ENCODE measurements at places on chromosomes 6 and 20. TPM values are rescaled to one million over a fixed set of nuclear protein-coding genes. Genes with fewer than 3 reads are reported as not detected.

- no peaks in the 10 kb centered on the region for H3K27me3 ChIP-seq
- no peak overlapping the region for H3K4me3 ChIP-seq
- no peak overlapping the region for H3K27ac ChIP-seq
- DNase-seq = no peak
- no peaks in the 10 kb centered on the region for H3K4me1 ChIP-seq
Measured at GRCh38 chr20:32165836-32166545, 41.6 kb downstream of the PLAGL2 start.

DNA sequence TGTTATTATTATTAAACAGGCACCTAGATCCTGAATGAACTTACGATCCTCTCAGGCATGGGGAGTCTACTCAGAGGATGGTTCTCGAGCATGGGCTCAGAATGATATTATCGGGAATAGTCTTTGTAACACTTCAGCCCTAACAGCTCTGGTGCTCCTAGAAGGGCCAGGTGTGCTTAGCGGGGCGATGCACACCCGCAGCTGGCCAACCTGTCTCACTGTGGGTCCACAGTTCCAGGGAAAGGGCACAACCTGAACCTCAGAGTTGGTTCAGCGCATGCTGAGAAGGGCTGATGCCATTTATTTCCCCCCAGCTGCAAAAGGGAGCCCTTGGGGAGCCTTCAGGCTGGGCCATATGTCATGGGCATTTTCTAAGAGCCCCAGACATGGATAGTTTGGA, 26.2 kb downstream of the RRAGD start:
- no peak overlapping the region for H3K27ac ChIP-seq
- H3K27me3 ChIP-seq = no peaks in the 10 kb centered on the region
- H3K36me3 ChIP-seq = no peaks in the 10 kb centered on the region
- DNase-seq = no peak
- H3K4me3 ChIP-seq = no peak overlapping the region

- H3K27ac ChIP-seq = peak overlapping the region; percentile 85
- H3K27me3 ChIP-seq = no peaks in the 10 kb centered on the region
- no peak overlapping the region for H3K4me3 ChIP-seq
- H3K36me3 ChIP-seq = no peaks in the 10 kb centered on the region
- DNase-seq = no peak
- H3K4me1 ChIP-seq = no peaks in the 10 kb centered on the region
Measured at GRCh38 chr6:34386316-34387137, 5.9 kb downstream of the NUDT3 start.

DNA sequence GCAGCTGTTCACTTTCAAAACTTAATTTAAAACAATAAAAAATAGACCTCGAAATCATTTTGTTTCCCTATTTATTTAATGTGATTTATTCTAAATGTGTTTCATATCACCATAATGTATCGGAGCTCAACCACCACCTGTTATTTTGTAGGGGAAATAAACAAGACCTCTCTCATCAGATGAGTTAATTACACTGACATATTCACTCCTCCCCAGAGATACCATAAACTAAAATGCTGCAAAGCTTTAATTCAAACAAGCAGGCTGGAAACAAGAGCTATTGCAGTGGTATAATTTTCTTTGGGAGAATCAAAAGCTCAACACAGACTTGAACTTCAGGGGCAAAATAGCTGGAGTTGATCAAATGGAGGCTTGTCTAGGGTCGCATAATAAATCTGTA, 303.5 kb upstream of the TSHZ2 start:
- no peaks in the 10 kb centered on the region for H3K4me1 ChIP-seq
- H3K4me3 ChIP-seq = no peak overlapping the region
- no peaks in the 10 kb centered on the region for H3K36me3 ChIP-seq
- no peaks in the 10 kb centered on the region for H3K27me3 ChIP-seq

- H3K4me1 ChIP-seq = no peaks in the 10 kb centered on the region
- no peaks in the 10 kb centered on the region for H3K27me3 ChIP-seq
- H3K36me3 ChIP-seq = no peaks in the 10 kb centered on the region
- peak; percentile 65 for DNase-seq
- peak overlapping the region; percentile 52 for H3K4me3 ChIP-seq
- H3K27ac ChIP-seq = no peak overlapping the region
Measured at GRCh38 chr6:148559848-148560433, 186.9 kb upstream of the UST start.

The COL21A1 gene
- total RNA-seq = 16.9 TPM

DNA sequence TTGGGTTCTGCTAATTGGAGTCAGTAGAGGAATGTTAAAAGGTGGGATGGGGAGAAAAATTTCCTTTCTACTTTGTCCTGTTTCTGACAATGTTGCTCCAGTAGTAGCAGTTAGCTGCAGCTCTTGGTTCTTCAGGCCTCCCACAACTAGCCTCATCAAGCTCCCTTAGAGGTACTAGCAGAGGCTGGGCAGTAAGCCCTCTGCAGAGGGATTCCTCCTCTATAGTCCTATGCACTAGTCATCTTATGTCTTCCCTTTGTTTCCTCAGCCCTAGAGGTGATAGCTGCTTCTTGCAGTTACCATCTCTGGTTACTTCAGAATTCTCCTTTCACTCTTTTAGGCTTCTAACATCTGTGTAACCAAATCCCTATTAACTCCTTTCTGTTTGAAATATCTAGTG, 99.8 kb downstream of the FILIP1 start:
- DNase-seq = no peak
- H3K27ac ChIP-seq = no peak overlapping the region
- no peaks in the 10 kb centered on the region for H3K4me1 ChIP-seq
- no peak overlapping the region for H3K4me3 ChIP-seq
- no peaks in the 10 kb centered on the region for H3K27me3 ChIP-seq
- no peaks in the 10 kb centered on the region for H3K36me3 ChIP-seq

GRCh38 chr20:22578221-22579118, 5.9 kb downstream of the FOXA2 start:
- H3K4me3 ChIP-seq = no peak overlapping the region
- H3K36me3 ChIP-seq = no peaks in the 10 kb centered on the region
- no peak for DNase-seq
- peaks cover 4% of the 10 kb centered on the region for H3K4me1 ChIP-seq
- H3K27ac ChIP-seq = no peak overlapping the region
- peaks cover 98% of the 10 kb centered on the region for H3K27me3 ChIP-seq

- no peaks in the 10 kb centered on the region for H3K36me3 ChIP-seq
- no peak for DNase-seq
- peaks cover 20% of the 10 kb centered on the region for H3K4me1 ChIP-seq
Measured at GRCh38 chr6:36840432-36841403, 1.5 kb upstream of the CPNE5 start.

The HDGFL1 gene
- not detected for total RNA-seq

GRCh38 chr6:109393157-109393885, 11.1 kb upstream of the CD164 start:
- H3K27me3 ChIP-seq = no peaks in the 10 kb centered on the region
- no peaks in the 10 kb centered on the region for H3K4me1 ChIP-seq
- no peak for DNase-seq
- no peaks in the 10 kb centered on the region for H3K36me3 ChIP-seq
- H3K27ac ChIP-seq = no peak overlapping the region

The TTK gene
- total RNA-seq = 0.66 TPM

DNA sequence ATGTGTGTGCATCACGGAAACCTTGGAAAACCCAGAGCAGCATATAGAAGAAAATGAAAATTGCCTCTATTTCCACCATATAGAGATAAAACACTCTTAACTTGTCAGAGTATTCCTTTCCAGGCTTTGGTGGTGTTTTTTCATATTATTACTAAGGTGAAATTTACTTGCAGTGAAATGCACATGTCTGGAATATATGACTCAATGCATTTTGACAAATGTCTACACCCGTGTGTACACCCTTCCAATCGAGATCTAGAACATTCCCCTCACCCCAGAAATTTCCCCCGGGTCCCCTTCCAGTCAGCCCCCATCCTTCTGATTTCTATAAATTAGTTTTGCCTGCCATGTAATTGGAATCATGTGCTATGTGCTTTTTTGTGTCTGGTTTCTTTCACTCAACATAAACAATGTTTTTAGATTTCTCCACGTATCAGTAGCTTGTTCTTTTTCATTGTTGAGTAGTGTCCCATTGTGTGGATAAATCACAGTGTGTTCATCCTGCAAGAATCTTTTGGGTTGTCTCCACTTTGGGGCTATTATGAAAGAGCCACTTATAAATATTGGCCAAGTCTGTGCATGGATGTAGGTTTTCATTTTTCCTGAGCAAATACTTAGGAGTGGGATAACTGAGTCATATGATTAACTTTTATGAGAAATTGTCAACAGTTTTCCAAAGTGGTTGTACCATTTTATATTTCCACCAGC, 19.9 kb upstream of the PREX1 start:
- no peaks in the 10 kb centered on the region for H3K36me3 ChIP-seq
- H3K4me1 ChIP-seq = no peaks in the 10 kb centered on the region
- no peak for DNase-seq
- no peak overlapping the region for H3K27ac ChIP-seq
- H3K27me3 ChIP-seq = no peaks in the 10 kb centered on the region
- no peak overlapping the region for H3K4me3 ChIP-seq

DNA sequence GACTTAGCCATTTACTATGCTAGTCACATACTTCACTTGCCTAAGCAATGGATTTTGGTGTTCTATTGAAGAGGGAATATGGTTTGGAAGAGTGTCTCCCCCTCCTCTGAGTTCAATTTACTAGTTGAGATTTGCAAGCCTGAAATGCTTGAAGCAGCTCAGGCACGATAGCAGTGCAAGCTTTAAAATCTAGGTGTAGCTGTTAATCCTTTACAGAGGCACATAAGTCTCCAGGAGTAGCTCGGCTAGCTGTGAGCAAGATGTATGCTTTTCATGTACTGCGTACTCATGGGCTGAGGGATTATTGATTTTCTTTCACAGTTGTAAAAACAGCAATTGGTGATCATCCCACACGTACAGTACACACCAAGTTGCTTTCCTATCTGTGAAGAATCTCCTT, 726 bp downstream of the FLRT3 start:
- no peaks in the 10 kb centered on the region for H3K4me1 ChIP-seq
- peak overlapping the region; percentile 50 for H3K4me3 ChIP-seq
- DNase-seq = no peak
- H3K27ac ChIP-seq = peak overlapping the region; percentile 79

GRCh38 chr20:3752386-3752759, 15.2 kb downstream of the ADISSP start:
- peak overlapping the region; percentile 50 for H3K4me3 ChIP-seq
- no peak for DNase-seq
- H3K36me3 ChIP-seq = peaks cover 54% of the 10 kb centered on the region
- H3K27ac ChIP-seq = peak overlapping the region; percentile 15

DNA sequence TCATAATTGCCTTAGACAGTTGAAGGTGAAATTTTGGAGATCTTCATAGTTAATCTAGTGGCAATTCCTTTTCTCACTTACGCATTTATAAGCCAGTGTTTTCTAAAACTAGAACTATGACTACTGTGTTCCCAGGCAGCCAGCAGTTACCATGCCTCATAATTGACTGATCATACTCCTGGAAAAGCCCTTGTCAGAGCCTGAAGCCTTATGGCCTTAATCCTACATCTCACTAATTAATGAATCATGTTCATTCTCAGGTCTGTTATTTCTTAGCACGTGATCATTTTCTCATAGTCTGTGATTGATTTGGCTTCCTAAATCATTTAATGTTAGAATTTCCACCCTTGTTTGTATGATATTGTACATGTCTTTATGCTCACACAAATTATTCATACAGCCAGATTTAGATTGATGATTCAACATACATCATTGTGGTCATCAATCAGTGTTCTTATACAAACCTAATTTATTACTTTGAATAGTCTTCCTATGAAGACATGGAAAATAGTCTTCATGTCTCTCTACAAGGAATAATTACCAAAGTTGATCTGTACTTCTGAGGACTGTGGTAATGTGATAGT, 132.6 kb upstream of the ASCC3 start:
- H3K4me3 ChIP-seq = no peak overlapping the region
- DNase-seq = no peak
- no peaks in the 10 kb centered on the region for H3K36me3 ChIP-seq
- H3K27me3 ChIP-seq = no peaks in the 10 kb centered on the region
- no peak overlapping the region for H3K27ac ChIP-seq

Data from tibial nerve (tissue), 4 donors.